ENCODE measurements at places on chromosomes 11 and 22.

- no peak for DNase-seq
Observed at GRCh38 chr11:46491661-46492330, 100.2 kb upstream of the CHRM4 start.

DNA sequence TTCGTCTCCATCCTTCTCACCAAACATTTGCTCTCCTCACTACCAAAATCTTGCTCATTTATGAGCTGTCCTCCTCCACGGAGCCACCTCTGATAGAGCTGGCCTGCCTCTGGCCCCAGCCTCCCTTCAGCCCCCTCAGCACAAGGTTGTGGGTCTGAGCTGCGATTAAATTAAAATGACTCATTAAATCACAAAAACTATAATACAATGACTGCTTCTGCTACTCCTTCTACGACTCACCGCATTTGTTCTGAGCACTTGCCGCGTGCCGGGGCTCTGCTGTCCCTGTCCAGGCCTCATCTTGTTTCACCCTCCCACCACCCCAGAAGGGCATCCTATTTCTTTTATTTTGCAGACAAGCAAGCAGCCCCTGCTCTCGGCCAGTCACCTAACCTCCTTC is 49.2 kb upstream of the TIMP3 start:
- peak; percentile 20 for DNase-seq

- DNase-seq: no peak
Observed at GRCh38 chr22:24725736-24726135, 48.8 kb downstream of the PIWIL3 start.

DNA sequence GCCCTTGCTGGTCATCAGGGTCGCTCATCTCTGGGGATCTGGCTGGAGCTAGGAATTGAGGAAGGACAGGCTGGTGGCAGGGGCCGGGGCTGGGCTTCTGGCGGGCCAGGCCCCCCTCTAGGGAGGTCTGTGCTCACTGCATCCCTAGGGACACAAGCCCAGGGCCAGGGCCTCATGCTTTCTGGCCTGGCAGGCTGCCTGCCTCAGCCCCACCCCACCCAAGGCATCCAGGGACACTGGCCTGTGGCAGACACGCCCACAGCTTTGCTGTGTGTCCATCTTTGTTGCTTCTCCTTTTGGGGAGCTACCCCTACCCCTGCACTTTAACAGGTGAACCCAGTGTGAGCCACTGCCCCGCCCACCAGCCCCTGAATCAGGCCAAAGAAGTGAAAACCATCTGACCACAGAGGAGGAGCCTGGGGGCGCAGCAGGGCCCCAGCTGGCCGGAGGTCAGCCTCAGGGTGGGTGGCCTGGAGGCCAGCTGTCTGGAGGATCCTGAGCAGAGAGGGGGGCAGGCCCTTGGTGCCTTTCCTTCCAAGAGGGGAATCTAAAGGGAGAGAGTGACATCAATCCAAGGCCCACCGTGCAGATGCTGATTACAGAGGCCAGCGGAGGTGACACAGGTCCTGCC is 26.8 kb upstream of the CELSR1 start:
- peak; percentile 38 for DNase-seq

DNA sequence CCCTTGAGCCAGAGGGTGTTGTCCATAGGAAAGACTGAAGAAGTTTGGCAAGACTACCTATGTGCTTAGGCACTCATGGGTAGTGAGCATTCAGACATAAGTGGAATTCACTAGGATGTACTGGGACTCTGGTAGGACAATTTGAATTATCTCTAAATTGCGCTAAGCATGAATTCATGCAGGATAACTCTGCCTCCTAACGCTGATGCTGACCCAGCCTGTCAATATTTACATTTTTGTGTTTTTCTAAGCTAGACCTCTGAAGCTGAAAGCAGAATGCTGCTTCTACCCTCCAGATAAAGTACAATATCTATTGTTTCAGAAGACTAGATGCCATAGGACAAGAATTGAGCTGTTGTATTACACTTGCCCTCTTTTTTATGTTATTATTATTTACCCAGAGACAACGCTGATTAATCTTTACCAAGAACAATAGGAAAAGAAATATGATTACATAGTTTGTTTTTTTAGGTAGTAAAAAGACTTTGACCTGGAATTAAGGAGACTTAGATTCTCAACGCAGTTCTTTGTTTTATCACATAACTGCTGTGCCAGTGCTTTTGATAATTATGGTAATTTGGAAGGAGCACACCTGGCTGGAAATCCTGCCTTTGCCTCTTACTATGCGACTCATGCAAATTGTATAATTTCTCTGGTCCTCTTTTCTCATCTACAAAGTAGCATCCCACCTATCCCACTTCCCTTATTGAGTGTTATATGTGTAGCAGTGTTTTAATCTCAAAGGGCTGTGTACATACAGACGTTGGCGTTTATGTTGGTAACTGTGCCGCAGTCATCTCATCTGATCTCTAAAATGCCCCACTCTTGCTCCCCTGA is 21.2 kb upstream of the GRAMD1B start:
- DNase-seq: no peak

- DNase-seq: no peak
Observed at GRCh38 chr11:24351179-24351578, 145.7 kb upstream of the LUZP2 start.

DNA sequence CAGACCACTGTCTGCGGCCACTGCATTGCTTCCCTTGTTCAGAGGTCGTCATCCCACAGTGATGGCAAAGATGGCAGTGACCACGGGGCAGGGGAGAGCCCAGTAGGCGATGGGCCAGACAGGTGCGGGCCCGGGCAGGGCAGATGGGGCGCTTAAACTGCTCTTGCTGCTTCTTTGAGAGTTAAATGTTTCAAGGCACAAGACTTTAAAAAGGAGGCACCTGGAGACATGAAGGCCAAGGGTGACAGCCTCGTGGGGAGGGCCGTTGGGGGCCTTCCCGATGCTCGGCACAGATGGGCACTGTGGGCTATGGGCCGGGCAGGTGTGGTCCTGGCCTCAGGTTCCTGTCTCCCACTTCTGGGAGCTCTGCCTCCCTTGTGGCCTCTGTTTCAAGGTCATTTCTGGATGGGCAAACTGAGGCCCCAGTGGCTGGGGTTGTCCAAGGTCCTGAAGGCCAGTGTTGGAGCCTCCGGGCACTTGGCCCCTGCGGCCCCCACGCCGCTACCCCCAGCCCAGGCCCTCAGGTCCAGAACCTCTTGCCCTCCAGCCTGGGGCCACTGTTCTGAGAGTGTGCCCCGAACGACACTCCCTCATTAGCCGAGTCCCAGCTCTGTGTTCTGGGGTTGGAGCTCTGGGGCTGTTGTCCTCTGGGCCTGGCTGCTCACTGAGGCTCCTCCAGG is 16.9 kb upstream of the CCDC188 start:
- DNase-seq: no peak

DNA sequence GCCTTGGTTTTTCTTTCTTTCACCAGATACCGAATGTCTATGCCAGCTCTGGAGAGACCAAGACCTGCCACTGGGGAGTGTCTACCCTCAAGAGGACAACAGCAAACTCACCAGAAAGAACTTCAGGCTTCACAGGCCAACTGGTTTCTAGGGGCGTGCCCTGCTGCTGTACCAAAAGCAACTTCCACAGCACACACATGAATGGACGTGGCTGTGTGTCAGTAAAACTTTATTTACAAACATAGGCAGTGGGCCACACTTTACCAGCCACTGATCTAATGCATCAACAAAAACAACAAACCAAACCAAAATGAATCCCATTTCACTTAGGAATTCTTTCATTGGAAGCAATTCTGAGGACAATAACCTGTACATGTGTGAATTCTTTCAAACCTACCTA is 16.7 kb downstream of the DEAF1 start:
- no peak for DNase-seq

GRCh38 chr11:122765487-122766131 is 72.7 kb upstream of the CRTAM start:
- no peak for DNase-seq

DNA sequence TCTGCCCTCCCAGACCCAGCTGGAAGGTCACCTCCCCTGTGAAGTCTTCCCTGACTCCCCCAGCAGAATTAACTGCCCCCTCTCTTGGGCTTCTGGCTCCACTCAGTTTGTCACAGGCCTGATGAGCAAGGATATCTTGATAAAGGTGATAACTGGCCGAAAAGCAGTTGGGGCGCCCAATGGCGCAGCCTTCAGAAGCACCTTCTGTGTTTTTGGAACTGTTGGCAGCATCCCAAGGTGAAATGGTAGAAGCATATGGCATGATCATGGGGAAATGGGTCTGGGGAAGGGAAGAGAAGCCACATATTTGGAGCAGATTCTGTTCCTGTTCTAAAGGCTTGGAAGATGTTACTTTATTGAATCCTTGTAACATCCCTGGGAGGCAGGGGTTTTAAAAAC is 2.8 kb upstream of the TAB1 start:
- DNase-seq: no peak

- DNase-seq: no peak
Observed at GRCh38 chr11:116175707-116176106, 597.1 kb downstream of the BUD13 start.

GRCh38 chr11:79857377-79858214 is 416.8 kb upstream of the TENM4 start:
- DNase-seq: no peak

GRCh38 chr11:71342951-71343827 is 90.8 kb upstream of the SHANK2 start:
- DNase-seq: peak; percentile 27

Data from fibroblast of skin of scalp (primary cell).